ENCODE measurements at places on chromosomes 2 and 18.

DNA sequence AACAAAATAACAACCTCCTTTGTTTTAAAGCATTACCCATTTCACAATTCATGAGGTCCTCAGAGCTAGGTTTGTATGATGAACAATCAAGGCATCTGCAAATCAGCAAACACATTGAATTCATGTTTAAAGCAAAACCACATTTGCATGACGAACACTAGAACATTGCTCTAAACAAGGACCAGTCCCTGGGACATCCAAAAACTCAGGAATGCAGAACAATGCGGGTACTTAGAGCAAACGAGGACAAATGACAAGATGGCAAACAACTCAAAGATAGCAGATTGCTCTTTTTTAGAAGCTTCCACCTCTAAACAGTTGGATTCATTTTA is 45.7 kb upstream of the RALBP1 start:
- no peak for DNase-seq

DNA sequence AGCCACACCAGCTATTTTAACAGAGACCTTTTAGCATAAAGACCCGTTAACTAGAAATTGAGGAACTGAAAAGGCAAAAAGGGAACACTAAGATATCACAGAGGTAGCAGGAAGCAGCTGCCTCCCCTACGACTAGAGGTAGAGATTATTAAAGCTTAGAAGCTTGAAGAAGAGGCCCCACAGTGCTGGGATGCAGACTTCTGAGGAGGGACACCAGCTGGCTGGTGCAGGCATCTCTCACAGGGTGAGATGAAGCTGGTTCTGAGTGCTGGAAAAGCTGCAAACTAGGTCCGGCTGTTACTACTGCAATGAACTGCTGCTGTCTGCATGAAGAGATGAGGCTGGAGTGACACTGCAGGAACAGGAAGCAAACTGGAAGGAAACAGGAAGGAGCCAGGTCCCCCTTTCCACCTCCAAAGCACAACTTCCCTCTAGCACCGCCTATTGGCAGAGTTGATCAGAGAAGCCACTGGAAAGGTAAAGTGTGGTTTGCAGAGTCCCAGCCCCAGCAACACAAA is 61.2 kb upstream of the MRPS9 start:
- DNase-seq: no peak

- no peak for DNase-seq
Measured at GRCh38 chr2:171608168-171608567, 79.1 kb upstream of the DYNC1I2 start.

DNA sequence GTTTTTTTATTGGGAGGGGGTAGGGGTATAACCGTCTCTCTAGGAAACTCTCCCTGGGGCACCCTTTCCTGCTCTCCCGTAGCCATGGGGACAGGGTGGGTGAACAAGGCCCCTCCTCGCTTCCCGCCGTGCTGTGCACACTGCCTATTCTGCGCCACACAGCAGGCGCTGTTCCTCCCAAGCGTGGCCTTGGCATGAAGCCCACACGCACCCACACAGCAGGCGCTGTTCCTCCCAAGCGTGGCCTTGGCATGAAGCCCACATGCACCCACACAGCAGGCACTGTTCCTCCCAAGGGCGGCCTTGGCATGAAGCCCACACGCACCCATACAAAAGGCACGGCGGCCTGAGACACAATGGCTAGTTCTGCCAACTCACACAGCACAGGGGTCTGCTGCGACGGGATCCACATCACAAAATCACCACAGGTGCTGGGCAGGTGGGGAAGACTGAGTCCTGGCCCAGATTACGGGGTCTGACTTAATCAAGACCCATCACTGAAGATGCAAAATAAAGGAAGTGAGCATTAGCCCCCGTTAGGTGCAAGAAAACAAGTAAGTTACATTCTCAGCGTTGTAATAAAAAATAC is 46.6 kb upstream of the TPO start:
- no peak for DNase-seq

- DNase-seq: no peak
Measured at GRCh38 chr2:164868563-164869419, 27.2 kb upstream of the COBLL1 start.

- no peak for DNase-seq
Measured at GRCh38 chr2:138787053-138787666, 7.0 kb upstream of the NXPH2 start.

DNA sequence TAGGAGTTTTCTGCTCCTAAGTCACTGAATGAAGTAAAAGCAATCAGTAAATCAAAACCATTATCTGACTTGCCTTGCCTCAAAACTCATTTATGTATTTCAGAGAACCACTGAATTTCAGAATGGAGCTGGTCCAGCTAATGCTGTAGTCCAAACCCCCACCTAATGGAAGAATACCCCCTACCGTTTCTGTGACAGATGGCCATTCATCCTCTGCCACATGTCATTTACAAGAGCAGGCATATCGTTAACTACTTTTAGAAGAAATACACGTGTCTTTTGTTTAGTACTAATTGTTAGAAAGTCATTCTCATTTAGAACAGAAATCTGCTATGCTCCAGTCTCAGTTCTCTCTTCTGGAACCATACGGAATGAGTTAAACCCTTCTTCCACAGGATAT is 12.8 kb upstream of the GALNT5 start:
- no peak for DNase-seq

DNA sequence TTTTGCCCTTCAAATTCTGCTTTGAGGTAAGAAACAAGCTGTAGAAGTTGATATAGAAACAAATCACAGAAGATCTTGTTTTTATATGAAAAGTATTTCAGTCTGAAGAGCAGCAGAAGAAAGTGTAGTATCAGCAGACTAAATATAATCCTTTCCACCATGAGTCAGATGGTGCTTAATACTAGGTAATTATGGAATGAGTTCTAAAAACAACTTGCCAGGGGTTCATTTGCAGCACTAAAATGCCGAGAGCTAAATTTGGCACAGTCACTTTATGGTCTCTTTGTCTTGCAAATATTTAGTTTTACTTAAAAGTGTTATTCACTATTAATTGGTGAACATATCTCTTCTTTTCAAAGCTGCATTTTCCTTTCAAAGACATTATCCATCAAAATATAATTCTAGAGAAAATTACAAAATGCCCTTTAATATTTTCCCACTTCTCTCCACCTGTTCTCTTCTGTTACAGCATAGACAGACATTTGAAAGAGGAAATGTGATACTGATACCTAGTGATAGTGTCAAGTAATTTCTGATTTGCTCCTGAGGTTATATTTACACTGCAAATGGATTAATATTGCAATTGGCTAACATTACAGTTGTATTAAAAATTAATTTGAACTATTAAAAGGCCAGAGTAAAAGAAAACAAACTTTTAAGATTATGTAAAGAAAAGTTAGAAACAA is 5.3 kb downstream of the MYL1 start:
- DNase-seq: no peak

GRCh38 chr2:124646166-124646815 is 621.2 kb downstream of the CNTNAP5 start:
- no peak for DNase-seq

GRCh38 chr2:135820003-135820618 is 16.9 kb downstream of the LCT start:
- no peak for DNase-seq

GRCh38 chr2:25198209-25198525 is 29.8 kb upstream of the POMC start:
- DNase-seq: no peak

DNA sequence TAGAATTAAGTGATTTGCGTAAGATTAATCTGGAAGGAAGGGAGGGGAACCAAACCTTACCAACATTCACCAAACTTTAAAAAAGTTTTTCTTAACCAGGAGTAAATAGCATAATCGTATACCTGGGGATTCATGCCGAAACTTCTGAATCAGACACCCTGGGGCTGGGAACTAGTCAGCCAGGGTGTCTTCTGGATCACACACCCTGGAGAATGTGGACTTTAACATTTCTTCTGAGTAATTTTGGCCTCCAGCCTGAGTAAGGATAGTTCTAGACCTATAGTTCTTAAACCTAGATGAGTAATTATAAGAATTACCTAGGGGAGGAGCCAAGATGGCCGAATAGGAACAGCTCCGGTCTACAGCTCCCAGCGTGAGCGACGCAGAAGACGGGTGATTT is 44.1 kb upstream of the MEIS1 start:
- DNase-seq: no peak

- DNase-seq: no peak
Measured at GRCh38 chr2:187017438-187017837, 168.5 kb upstream of the ZSWIM2 start.

DNA sequence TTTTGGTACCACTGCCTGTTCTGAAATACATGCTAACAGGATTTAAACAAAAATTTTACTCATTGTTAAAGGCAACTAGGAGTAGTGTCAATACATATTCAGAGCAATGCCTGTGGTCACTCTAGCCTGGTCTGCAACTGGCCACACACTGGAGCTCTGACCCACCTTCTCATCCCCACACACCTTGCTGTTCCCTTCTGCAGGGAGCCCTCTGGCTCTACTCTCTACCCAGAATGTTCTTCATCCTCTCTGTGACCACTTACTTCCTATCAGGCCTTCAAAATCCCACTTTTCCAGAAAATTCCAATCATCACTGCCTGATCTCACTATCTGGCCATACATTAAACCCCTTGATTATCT is 102.3 kb upstream of the NFU1 start:
- DNase-seq: no peak

DNA sequence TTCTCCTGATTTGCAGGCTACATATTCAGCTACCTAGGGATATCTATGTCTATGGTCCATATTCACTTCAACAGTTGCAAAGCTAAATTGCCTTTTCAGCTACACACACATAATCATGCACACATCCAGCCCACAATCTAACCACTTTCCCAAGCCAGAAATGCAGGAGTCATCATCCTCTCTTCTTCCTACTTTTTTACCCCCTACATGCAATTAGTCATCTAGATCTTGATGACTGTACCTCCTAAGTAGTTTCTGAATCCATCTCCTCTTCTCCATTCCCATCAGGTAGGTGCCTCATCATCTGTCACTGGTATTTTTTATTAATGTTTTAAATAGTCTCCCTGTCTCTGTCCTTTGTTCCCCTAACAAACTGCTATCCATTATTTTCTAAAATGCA is 23.7 kb upstream of the SPRED2 start:
- DNase-seq: no peak

DNA sequence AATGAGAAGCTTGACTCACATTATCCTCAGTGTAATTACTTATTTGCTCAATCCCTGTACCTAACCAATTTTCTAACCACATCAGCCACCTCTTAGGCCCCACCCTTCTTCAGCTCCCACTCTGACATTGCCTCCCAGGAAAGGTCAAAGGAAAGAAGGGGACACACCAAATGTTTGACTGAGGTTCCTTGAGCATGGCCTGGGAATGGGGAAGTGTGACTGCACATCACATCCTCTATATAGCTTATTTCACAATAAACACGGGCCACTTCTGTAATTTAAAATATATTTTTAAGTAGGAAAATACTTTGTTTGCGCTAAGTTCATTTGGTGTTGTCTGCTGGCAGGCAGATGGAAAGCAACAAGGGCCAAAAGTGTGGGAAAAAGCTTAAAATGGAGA is 3.0 kb upstream of the FIGLA start:
- DNase-seq: no peak

GRCh38 chr2:150847578-150847977 is 360.1 kb upstream of the RND3 start:
- DNase-seq: no peak

DNA sequence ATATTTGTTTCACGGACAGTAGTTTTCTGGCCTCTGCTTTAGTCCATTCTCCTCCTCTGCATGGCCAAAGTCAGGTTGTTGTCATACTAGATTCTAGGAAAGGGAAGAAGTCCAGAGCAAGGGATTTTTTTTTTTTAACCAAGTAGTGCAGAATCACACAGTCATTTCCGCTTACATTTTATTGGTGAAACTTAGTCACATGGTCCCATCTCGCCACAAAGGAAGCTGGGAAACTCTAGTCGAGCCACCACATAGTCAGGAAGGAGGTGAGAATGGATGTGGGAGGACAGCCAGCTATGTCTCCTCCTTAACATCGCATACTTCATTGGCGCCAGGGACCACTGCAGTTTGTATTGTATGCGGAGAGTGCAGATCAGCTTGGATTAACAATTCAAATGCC is 10.4 kb downstream of the HRH4 start:
- no peak for DNase-seq

- no peak for DNase-seq
Measured at GRCh38 chr18:48941672-48942071, 9.1 kb downstream of the SMAD7 start.

GRCh38 chr2:133667085-133667484 is 98.8 kb upstream of the NCKAP5 start:
- no peak for DNase-seq

GRCh38 chr2:207995887-207996286 is 29.4 kb downstream of the PLEKHM3 start:
- DNase-seq: no peak

Data from T-helper 17 cell (primary cell).